SJSA1 (cell line): ENCODE measurements at places on chromosomes 2 and 18.

GRCh38 chr2:48197618-48198017 is 291.3 kb upstream of the FBXO11 start:
- DNase-seq, result no peak

- DNase-seq, result no peak
Observed at GRCh38 chr2:127308586-127309138, 14.7 kb upstream of the ERCC3 start.

- no peak for DNase-seq
Observed at GRCh38 chr2:15058015-15058720, 425.7 kb downstream of the LRATD1 start.

GRCh38 chr2:239380831-239381708 is 19.8 kb downstream of the HDAC4 start:
- DNase-seq, result no peak

GRCh38 chr2:62145478-62146100 is 50.3 kb upstream of the B3GNT2 start:
- no peak for DNase-seq

DNA sequence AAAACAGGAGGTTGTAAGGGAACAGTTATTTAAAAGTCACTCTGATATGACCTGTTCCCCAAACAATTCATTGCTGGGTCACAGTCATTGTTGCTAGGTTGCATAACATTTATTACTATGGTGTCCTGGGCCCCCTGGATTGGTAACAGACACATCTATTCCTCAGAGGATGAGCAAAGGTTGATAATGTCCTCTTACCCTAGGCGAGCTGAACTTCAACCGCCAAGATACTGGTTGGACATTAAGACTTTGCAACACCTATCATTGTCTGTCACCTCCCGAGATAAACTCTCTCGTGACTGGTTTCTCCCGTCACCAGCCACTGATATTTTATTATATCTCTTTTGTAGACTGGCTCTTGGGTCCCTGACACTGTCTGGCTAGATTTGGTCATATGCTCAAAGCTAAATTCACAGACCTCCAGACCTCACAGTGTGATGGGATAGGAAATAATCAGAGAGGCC is 361.3 kb downstream of the ZNF521 start:
- DNase-seq, result no peak

DNA sequence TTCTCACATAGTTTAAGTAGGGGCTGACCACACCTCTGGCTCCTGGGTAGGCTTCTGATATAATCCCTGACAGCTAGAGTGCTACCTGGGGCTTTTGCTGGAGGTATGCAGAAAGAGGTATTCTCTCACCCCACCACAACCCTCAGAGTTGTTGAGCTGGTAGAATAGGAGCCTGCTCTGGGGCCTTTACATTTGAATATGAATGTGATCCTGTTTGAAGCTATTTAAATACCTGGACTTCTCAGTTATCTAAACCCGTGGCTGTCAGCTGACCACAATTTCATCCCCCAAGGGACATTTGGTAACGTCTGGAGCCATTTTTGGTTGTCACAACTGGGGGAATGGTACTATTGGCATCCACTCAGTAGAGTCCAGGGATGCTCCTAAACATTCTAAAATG is 669.1 kb downstream of the SATB2 start:
- no peak for DNase-seq

- DNase-seq, result no peak
Observed at GRCh38 chr2:170963386-170963785, 34.3 kb downstream of the GORASP2 start.

- DNase-seq, result no peak
Observed at GRCh38 chr2:134351016-134351415, 97.1 kb downstream of the MGAT5 start.

- no peak for DNase-seq
Observed at GRCh38 chr18:377088-377487, 109.2 kb upstream of the THOC1 start.

GRCh38 chr2:220451438-220451837 is 824.0 kb downstream of the SLC4A3 start:
- DNase-seq, result no peak

- no peak for DNase-seq
Observed at GRCh38 chr2:236546561-236547002, 23.0 kb upstream of the ACKR3 start.

DNA sequence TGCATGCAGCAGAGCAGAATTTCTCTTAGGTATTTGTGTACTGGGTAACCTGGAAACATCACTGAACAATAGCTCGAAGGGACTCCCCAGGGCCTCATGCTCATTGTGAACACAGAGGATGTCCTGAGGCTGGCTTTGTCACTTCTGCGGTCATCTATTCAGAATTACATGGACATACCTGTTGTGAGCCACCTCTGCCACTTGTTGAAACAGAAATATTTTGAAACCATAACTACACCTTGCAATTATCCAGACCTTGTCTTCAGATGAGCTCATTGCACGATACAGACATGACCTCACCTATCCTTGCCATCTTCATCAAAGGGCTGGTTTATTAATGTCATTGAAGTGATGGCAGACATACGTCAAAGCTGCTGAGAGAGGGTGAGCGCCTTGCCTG is 23.4 kb upstream of the CREG2 start:
- no peak for DNase-seq

GRCh38 chr2:181780047-181780651 is 99.8 kb upstream of the NEUROD1 start:
- peak; percentile 63 for DNase-seq
